NCI-H524 treated with DMSO at 0.1 percent for 48 hours (cell line): ENCODE measurements at places on chromosomes 7 and 10.

DNA sequence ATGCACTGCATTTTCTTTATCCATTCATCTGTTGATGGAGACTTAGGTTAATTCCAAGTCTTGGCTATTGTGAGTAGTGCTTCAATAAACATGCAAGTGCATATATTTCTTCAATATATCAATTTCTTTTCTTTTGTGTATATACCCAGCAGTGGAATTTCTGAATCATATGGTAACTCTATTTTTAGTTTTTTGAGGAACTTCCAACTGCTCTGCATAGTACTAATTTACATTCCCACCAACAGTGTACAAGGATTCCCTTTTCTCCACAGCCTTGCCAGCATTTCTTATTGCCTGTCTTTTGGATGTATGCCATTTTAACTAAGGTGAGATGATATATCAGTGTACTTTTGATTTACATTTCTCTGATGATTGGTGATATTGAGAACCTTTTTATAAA lies 145.2 kb downstream of the LYZL1 start:
- no peak for DNase-seq

GRCh38 chr10:102982296-102982695 lies 64.2 kb downstream of the CNNM2 start:
- no peak for DNase-seq

DNA sequence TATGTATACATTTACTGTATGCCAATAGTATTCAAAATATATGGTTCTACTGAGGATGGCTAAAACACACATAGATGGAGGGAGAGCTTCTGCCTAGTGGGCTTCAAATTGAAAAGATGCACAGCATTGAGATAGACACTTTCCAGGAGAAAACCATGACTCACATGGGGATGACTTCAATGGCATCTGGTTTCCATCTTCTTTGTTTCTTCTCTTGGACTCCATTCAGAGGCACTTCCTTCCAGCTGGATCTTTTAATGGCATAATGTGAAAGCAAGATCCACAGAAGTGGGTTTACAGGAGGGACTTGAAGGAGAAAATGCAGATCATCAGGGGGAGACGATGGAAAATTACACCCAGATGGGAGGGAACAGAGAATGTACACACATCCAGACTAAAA lies 84.9 kb downstream of the ZNF365 start:
- no peak for DNase-seq

GRCh38 chr10:118523775-118524174 lies 71.7 kb downstream of the PRLHR start:
- DNase-seq = no peak

DNA sequence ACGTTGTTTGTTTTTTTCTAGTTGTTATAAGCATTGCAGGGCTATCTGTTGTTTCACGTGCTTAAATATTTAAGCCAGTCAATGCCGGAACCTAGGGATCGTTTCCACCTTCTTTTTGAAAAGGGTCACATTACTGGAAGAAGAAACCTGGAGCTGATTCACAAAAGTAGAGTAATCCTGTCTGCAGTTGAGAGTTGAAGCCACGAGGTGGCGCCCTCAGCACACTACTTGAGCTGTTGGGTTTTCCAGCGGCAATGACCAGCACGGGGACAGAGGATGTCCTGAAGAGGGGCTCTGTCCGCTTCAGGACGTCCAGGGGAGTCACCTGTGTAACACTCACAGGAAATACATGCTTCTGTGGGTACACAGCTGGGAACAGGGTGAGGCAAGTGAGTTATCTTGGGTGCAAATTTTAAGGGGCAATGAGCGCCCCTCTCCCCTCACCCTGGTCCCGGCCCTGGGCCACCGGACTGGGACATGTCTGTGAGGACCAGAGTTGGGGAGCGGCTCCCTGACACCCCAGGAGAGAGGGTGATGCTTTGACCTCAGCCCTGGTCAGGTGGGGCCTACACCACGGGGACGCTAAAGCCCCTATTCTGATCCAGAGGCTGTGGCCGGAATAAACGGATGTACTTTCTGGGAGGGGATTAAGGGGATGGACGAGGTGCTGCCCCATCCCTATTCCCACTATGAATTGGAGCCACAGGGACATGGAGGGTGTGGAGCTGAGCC lies 26.3 kb upstream of the WDFY4 start:
- DNase-seq = no peak

DNA sequence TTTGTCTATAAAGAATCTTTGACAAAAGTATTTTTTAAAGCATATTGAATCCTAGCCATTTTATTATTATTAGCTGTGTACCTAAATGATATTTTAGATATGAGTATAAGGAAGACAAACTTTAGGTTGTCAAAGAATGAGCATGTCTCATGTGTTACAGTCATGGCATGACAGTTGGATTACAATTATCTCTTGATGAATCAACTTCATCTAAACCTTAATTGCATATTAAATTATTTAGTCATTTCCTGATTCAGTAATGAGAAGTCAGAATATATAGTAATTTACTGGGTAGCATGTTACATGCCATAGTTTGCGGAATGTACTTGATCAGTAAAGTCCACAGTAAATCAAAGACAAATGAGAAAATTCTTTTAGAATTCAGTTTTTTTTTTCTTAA lies 59.2 kb downstream of the MAPK8 start:
- no peak for DNase-seq

DNA sequence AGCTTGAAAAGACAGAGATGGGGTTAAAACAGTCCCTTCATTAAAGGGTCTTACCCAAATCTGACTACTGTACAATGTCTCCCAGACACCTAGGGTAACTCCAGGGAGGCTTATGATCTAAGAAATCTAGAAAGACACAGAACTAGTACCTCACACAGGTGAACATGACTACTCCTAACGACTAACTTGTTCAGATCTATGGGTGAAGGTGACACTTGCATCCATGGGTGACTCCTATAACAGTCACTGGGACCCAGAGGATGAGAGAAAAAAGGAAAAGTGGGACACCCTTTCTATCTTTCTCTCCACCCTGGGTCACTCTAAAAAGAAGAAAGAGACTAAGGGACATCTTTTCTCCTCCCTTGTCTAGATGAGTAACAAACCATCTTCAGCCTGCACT lies 19.2 kb downstream of the AKR1C8 start:
- DNase-seq = no peak

GRCh38 chr7:117640465-117640864 lies 160.6 kb downstream of the CFTR start:
- DNase-seq = no peak

GRCh38 chr10:111338805-111339204 lies 262.0 kb downstream of the ADRA2A start:
- DNase-seq = no peak
